Astrocyte of the cerebellum (primary cell): ENCODE measurements at places on chromosomes 2 and 18.
A peak's percentile ranks its signal among the peaks of the same experiment; 100 is the strongest.

- DNase-seq, result peak; percentile 77
Observed at GRCh38 chr2:39938035-39938835, 159.2 kb upstream of the THUMPD2 start.

GRCh38 chr2:109677835-109678580 lies 63.8 kb downstream of the SOWAHC start:
- DNase-seq, result no peak

DNA sequence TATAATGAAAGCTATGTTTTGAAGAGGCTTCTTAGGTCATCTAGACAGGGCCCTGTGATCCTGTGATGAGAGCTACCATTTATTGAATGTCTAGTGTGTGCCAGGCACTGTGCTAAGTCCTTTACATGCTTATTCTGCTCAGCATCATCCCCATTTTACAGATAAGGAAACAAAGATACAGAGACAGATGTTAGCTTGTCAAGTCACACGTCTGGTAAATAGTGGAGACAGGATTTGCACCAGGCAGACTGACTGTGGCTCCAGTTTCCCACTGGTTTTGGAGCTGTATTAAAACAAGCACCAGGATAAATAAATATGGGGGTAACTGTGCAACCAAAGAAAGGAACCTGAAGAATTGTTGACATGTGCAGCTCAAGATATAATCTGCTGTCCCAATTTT lies 19.2 kb upstream of the EML6 start:
- no peak for DNase-seq

DNA sequence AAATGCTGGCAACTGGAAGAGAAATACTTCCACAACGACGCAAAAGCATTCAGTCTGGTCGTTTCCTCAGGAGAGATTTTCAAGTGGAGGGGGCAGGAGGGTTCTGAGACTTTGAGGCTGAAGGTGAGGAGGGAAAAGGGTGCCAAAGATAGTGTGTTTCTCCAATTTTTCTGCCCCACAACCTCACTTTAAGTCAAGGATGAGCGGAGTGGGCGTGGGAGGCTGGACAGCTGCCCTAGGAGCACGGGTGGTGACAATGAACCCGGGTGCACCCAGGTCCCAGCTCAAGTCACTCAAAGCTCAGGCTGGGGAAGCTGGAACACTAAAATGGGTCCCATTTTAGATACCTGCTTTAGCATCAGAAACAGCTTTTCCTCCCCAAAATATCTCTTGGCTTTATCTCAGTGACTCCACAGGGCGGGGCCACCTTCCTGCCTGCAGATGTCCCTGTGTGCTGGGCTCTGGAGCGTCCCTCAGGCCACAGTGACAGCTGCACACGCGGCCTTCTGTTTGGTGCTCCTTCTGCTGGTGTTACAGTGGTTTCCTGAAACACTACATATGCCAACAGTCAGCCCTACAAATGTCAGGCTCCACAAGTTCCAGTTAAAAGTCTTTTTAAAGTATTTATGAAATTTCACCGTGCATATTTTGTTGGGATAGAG lies 1.4 kb upstream of the MBP start:
- DNase-seq, result no peak

DNA sequence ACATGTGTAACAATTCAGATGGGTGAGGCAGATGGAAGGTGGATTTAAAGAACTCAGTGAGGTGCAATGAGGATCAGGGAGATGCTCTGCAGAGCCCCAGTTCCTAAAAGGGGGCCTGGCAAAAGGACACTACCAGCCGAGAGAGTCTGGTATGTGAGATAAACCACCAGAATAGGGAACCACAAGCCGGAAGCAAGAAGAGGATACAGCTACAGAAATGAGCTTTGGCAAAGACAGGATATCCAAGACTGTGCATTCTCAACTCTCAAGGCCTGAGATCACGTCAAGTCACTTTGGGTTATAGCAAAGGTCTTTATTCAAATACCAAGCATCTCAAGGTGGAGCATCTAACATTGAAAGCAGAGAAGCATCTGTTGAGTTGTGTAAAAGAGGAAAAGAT lies 293.5 kb downstream of the ARHGAP15 start:
- DNase-seq, result no peak

DNA sequence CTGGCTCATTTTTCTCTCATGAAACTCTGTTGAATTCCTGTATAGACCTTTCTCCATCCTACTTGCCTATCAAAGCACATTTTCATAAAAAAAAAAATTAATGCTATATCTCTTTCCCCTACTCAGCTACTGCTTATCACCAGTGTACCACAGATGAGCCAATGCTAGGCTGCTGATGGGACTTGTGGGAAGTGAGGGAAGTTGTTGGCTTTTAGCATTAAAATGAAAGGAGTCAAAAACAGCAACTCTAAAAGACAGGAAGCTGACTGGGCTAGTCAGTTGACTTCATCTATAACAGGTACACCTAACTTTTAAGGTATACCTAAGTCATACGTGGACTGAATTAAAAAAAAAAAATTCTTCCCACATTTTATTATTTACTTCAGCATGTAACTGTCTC lies 102.1 kb downstream of the FAM117B start:
- no peak for DNase-seq

DNA sequence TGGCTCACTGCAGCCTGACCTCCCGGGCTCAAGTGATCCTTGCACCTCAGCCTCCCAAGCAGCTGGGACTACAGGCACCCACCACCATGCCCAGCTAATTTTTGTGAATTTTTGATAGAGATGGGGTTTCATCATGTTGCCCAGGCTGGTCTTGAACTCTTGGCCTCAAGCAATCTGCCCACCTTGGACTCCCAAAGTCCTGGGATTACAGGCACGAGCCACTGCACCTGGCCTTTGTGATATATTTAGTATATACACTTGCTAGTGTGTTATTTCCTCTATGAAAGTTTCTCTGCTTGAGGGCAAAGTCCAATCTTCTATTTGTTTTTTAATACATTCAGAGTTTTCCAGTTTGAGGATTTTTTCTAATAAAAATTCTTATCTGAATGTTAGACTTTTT lies 119.3 kb downstream of the GALNT3 start:
- DNase-seq, result no peak

DNA sequence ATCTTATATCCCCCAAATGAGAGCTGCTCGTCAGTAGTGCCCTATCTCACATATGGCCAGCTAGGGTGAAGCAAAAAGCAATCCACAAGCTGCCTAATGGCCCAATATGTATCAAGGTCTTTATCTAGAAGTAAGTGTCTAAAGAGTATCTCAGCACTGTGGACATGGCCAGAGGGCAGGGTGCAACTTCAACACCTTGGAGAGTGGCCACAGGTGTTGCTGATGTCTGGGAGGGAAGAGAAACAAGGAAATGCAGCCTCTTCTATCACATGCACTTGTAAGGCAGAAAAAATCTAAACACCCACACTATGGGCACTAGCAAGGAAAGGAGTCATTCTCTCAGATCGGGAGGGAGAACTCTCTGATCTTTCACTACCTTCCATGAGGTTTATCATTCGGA lies 23.7 kb upstream of the MRPL19 start:
- DNase-seq, result no peak

- DNase-seq, result no peak
Observed at GRCh38 chr18:13280070-13280795, 61.7 kb downstream of the LDLRAD4 start.

DNA sequence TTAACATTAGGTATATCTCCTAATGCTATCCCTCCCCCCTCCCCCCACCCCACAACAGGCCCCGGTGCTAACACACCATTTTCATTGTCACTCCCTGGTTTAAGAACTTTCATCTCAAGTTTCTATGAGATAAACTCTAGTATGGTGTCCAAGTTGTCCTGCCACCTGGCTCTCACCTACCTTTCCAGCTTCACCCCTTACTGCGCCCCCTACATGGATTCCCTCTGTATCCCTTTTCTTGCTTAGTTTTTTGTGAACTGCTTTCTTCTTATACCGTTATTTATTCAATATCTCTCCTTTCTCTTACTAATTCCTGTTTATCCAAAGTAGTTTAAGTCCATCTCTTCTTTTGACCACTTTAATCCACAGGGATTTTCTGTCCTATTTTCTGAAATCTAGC lies 15.2 kb downstream of the EML4 start:
- DNase-seq, result no peak

DNA sequence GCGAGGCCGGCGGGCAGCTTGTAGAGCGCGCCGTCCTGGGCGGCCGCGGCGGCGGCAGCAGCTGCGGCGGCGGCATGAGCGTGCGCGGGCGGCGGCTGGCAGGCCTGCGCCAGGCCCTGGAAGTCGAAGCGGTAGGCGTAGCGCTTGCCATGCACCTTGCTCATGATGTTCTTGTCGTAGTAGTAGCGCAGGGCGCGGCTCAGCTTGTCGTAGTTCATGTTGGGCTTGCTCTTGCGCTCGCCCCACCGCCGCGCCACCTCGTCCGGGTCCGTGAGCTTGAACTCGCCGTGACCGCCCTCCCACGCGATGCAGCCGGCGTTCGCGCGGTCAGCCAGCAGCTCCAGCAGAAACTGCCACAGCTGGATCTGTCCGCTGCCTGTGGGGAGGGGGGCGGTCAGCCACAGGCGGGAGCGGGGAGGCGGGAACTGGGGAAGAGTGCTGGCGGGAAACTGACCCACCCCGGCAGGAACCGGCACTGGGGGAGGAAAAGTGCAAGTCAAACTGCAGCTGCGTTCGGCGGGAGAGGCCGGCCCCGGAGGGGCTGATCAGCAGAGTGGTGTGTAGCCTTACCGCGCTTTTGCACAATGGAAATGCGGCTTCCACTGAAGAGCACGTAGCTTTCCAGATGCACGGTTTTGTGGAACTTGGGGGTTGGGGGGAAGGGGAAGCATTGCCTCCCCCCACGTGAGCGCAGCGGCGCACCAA lies 3.0 kb downstream of the FEV start:
- DNase-seq, result no peak
